ENCODE measurements at places on chromosomes 12 and 14. TPM values are rescaled to one million over a fixed set of nuclear protein-coding genes. Genes with fewer than 3 reads are reported as not detected.

The TAS2R13 gene
- total RNA-seq, result 0.53 TPM

The CLEC1A gene
- not detected for total RNA-seq

DNA sequence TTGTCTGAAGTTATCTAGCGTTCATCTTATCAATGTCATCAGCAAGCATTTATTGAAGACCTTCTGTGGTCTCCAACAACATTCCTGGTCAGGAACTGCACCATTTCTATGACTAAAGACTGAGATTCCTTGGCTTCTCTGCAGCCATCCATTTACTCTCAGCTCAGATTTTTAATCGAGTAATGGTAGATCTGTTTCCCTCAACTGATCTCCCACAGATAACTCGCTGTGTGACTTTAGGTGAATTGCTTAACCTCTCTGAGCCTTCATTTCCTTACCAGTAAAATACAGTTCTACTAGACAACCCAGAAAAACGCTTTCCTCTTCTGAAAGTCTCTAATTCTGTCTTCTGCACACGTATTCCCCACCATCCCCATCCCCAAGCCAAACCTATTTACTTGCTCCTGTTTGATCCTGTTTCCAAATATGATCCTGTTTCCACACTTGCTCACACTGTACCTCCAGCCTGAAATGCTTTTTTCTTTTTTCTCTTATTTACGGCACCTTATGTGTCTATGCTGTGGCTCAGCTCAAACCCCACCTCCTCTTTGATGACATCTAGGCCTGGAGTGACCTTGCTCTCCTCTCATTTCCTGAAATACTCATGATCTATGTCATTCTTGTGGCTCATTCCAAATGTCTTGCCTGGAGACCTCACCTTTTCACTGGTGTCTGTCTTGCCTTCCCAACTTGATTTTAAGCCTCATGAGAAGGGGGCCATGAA, 21.8 kb downstream of the PLXNC1 start:
- DNase-seq, result no peak
- H3K27me3 ChIP-seq, result peaks cover 7% of the 10 kb centered on the region
- peaks cover 84% of the 10 kb centered on the region for H3K4me1 ChIP-seq
- no peak overlapping the region for H3K27ac ChIP-seq
- peak overlapping the region; percentile 15 for H3K4me3 ChIP-seq
- peaks cover 6% of the 10 kb centered on the region for H3K36me3 ChIP-seq

DNA sequence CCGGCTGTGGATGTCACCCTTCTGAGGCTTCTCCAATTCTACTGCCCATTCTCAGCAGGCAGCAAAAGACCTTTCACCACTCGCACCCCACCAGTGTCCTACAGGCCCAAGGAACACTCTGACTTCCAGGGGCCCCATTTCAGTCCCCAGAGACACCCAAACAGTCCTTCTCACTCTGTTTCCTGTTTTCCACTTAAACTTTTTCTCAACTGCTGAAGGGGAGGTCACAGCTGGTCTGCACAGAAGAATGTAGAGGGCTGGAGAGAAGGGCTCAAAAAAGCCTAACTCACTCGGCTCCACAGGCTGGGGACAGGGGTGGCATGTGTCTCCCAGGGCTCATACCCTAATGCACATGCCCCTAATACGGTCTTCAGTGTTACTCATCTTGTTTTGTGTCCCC, 4.2 kb upstream of the DTX1 start:
- H3K27ac ChIP-seq, result no peak overlapping the region
- H3K4me3 ChIP-seq, result no peak overlapping the region
- H3K36me3 ChIP-seq, result no peaks in the 10 kb centered on the region
- DNase-seq, result no peak

DNA sequence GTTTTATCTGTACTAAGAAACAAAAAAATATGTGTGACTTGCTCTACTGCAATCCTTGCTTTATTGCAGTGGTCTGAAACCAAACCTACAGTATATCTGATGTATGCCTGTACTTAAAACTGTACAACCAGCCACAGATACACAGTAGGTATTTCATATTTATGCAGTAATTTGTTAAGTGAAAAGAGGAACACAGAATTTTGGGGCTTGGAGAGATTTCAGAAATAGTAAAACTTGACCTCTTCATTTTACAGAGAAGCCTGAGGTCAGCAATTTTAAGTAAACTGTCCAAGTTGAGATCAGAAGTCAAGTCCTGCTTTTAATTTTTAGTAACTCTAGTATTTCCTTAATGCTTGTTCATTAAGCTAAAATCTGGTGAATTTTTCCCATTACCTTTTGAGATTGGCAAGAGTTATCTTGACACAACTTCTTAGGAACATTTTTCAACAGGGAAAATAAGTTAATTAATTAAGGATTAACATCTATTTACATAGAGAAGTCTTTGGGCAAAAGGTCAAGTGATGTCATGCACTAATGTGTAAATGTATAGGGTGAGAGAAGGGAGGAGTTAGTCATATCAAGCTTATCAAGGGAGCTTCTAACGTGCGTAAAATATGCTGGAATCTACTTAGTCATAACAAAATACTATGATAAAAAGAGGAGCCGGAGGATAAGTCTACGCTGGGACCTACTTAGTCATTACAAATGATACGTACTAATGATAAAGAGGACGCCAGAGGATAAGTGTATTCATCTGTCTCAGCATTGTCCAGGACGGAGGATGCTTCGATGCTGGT, 66.0 kb upstream of the GTF2A1 start:
- no peak overlapping the region for H3K27ac ChIP-seq
- H3K27me3 ChIP-seq, result peaks cover 5% of the 10 kb centered on the region
- no peaks in the 10 kb centered on the region for H3K36me3 ChIP-seq
- no peak overlapping the region for H3K4me3 ChIP-seq
- no peaks in the 10 kb centered on the region for H3K4me1 ChIP-seq

The GDF11 gene
- 3.4 TPM for total RNA-seq

- H3K27me3 ChIP-seq, result no peaks in the 10 kb centered on the region
- peaks cover 2% of the 10 kb centered on the region for H3K36me3 ChIP-seq
- no peak overlapping the region for H3K27ac ChIP-seq
- H3K4me3 ChIP-seq, result no peak overlapping the region
Measured at GRCh38 chr12:104767261-104767660, 190.8 kb downstream of the SLC41A2 start.

The NRDE2 gene
- total RNA-seq, result 28.9 TPM

DNA sequence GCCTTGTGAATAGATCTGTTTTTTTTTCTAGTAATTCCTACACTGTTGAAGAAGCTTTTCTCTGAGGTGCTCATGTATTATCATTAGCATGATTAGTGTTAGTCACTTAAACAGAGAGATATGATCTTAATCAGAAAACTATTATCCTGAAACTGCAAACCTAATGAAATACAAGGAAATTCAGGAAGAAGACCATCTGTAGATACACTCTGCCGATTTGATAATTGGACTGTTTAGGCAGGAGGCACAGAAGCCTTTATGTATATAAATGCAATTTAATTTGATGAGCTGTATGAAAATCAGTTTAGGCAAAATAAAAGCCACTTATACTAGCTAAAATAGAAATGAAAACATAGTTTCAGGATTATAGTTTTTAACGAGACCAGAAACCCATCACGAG, 23.3 kb downstream of the PDZRN4 start:
- no peak for DNase-seq
- H3K4me1 ChIP-seq, result no peaks in the 10 kb centered on the region
- H3K27ac ChIP-seq, result no peak overlapping the region
- no peaks in the 10 kb centered on the region for H3K27me3 ChIP-seq
- H3K4me3 ChIP-seq, result no peak overlapping the region
